Stimulated activated CD4-positive, alpha-beta T cell treated with anti-CD3 and anti-CD28 coated beads, Interleukin-1b, Interleukin-23, amount 100 ng/mL, for 1 hour (primary cell): ENCODE measurements at places on chromosomes 7 and 10.

- DNase-seq, result no peak
Measured at GRCh38 chr10:478471-479245, 210.8 kb downstream of the DIP2C start.

DNA sequence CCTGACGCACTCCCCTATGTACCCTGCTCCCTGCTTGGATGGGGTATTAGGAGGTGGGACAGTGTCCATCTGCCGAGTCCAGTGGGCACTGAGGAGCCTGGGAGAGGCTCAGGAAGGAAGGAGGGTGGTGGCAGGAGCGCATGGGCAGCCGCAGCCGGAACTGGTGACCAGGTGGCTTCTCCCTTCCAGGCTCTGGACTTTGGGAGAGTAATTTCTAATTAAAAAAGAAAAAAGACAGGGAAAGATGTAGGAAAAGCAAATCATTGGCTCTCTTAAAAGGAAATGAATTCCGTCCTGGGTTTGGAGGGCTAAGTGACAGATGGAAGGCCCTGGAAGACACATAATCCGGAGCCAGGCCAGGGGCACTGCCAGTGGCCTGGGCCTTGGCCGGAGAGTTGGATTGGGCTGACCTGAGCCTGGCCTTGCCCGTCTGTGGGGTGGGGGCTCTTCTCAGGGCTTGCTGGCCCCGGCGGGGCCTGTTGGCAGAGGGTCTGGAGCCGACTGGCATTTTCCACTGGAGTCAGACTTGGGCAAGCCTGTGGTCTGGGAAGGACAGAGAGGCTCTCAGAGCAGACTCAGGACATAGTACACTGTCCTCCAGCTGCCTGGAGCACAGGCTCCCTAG, 63.0 kb downstream of the NEURL1 start:
- no peak for DNase-seq

GRCh38 chr7:42241424-42241823, 4.4 kb upstream of the GLI3 start:
- no peak for DNase-seq

- no peak for DNase-seq
Measured at GRCh38 chr10:58660575-58661255, 148.0 kb downstream of the BICC1 start.

- no peak for DNase-seq
Measured at GRCh38 chr7:24323961-24324480, 40.0 kb downstream of the NPY start.

GRCh38 chr7:92297736-92298135, 52.0 kb downstream of the ANKIB1 start:
- DNase-seq, result no peak

GRCh38 chr10:91785830-91786229, 12.4 kb upstream of the TNKS2 start:
- DNase-seq, result no peak

GRCh38 chr10:103951183-103951582, 15.8 kb upstream of the SLK start:
- DNase-seq, result no peak

- DNase-seq, result no peak
Measured at GRCh38 chr7:128909625-128910568, 612 bp downstream of the KCP start.

DNA sequence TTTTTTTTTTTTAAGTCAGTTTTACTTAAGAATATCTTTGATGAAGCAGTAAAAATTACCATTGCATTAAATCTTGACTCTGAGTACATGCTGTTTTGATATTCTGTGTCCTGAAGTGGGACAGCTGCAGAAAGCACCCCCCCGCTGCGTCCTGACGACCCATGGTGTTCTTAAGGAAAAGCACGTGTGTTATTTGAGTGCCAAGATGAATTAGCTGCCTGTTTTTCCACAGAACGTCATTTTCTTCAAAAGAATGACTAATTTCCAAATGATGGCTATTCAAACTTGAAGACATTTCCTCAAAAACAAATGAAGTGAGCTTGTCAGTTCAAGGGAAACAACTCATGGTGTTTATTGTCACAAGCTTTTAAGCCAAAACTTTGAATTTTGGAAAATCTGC, 45.9 kb downstream of the CREM start:
- DNase-seq, result no peak

GRCh38 chr10:102775201-102775934, 31.6 kb downstream of the WBP1L start:
- DNase-seq, result no peak

DNA sequence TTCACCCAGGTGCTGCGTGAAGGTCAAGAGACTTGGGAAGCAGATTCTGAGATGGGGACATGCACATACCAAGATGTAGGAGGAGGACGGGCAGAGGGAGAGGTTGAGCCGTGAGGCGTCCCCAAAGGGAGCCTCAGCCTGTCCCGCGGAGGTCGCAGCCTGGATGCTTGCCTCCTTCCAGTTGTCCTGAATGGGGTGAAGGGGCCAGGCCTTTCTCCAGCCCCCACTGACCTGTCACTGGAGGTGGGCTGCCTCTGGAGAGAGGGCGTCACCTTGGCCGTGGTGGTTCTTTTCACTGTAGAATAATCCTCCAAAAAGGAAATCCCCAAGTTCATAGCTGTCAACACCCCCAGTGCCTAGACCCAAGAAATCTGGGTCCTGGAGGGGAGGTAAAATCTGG, 283.0 kb upstream of the VSTM2A start:
- no peak for DNase-seq

DNA sequence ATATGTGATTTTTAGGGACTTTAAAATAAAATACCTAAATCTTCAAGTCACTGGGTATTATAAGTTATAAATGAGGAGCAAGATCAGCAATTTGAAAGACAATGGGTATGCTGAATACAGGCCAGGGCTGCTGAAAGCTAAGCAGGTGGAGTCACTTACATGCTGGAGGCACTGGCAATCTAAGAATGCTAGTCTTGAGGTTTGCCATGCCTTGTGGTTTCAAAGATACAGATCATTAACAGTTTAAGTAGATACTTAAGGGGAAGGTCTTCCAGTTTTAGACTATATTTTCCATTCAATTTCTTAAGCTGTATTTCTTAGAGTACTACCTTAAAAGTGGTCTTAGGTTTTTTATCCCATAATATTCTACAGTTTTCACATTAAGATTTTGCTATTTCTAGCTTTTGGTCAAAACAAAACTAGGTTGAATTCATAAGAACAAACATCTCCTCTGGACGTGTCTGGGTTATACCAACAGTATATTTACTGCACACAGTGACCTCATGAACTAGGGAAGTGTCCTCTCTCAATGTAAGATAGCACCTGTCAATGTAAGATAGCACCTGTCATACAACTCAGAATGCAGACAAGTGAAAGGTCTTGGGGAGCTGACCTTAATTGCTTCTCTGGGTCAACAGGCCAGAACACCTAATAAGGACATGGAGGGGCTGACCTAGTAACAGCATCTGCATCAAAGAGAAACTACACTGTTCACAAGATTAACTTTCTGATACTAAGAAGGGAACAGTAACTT, 2.0 kb downstream of the SRI start:
- DNase-seq, result no peak

- no peak for DNase-seq
Measured at GRCh38 chr10:62025901-62026879, 124.7 kb downstream of the ARID5B start.

DNA sequence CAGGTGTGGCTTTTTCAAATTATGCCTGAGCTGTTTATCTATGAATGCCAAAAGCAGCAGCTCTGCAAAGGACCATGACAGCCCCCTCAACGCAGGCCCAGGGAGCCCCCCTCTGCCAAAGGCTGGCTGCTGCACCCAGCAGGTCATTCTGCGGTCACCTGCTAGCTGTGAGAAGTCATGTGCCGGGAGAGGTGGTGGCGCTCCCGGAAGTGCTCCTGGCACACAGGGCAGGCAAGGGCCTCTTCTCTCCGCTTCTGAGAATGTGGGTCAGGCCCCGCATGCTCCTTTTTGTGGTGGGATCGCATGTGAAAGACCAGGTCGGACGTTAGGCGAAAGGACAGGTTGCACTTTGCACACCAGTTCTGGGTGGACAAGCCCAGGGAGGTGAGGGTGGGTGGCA, 16.4 kb downstream of the ZNF488 start:
- DNase-seq, result no peak

GRCh38 chr7:102255916-102256315, 30.8 kb upstream of the SH2B2 start:
- no peak for DNase-seq

DNA sequence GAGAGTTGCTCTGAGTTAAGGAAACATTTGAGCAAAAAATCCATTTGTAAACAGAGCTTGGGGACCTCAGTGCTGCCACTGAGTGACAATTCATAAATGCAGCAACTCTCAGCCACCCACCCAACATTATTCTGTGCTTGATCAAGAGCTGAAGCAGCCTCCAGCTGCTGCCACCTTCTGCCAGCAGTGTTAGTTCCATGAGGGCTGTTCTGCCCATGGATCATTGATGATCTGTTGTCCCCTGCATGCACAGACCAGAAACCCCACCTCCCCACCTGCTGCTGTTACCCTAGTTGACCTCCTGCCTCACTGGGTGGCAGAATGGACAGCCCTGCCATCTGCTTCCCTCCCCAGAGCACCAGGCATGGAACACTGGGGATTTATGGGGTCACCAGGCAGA, 305.4 kb downstream of the KCNMA1 start:
- no peak for DNase-seq

GRCh38 chr7:116933465-116933864, 19.8 kb upstream of the ST7 start:
- no peak for DNase-seq

DNA sequence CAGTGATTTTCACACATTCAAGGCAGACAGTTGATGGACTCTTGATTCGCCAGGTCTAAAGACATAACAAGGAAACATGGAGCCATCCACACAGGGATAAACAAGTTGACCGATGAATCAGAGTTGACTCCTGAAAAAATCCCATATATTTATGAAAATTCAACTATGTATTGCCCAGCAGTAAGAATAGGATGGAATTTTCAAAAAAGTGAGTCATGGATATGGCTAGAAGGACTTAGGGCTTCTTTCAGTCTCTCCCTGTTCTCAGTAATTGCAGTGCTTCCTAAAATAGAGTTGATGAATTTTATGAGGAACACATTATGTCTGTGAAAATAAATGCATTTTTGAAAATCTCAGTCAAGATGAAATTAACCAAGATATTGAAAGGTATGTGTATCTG, 301.2 kb downstream of the PLXDC2 start:
- no peak for DNase-seq

- no peak for DNase-seq
Measured at GRCh38 chr7:152699079-152699478, 23.1 kb upstream of the XRCC2 start.

GRCh38 chr7:157284229-157285014, 52.4 kb upstream of the DNAJB6 start:
- DNase-seq, result no peak
